Large intestine (tissue), 12 donors: ENCODE measurements at places on chromosomes 2 and 18.

DNA sequence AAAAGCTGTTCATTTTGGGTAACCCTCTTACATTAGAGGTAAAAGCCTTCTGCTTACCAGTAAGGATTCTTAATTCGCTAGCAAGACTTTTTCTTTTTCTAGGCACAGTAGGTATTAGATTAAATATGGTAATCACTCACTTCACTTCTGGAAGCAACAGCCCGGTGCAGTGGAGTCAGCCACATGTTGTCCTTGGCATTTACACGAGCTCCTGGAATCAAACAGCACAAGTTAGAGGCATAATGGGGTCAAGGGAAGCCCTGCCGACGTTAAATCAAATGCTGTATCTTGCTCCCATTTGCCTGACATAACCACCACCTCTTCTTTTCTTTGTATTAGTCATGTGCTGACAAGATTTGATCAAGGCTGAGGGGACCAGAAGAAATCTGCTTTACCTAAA, 174.1 kb downstream of the ANKRD44 start:
- no peak for DNase-seq

GRCh38 chr18:48609820-48610815, 71.3 kb downstream of the CTIF start:
- DNase-seq: no peak

GRCh38 chr18:35581546-35581897, at the start of gene GALNT1:
TSS of gene GALNT1 (plus strand) at chr18:35581740. CDS start at chr18:35654663, 72,923 bp downstream.
- no peak for DNase-seq

DNA sequence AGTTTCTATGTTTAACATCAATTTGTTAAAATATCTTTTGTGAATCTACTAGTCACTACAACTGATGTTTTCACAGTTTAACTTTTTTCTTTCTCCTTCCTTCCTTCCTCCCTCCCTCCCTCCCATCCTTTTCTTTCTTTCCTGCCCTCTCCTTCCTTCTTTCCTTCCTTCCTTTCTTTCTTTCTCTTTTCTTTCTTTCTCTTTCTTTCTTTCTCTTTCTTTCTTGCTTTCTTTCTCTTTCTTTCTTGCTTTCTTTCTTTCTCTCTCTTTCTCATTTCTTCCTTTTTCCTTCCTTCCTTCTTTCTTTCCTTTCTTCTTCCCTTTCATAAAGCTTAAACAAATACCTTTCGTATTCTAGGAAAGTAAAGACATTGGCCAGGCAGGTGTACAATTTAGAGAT, 2083.0 kb upstream of the CELF4 start:
- no peak for DNase-seq

DNA sequence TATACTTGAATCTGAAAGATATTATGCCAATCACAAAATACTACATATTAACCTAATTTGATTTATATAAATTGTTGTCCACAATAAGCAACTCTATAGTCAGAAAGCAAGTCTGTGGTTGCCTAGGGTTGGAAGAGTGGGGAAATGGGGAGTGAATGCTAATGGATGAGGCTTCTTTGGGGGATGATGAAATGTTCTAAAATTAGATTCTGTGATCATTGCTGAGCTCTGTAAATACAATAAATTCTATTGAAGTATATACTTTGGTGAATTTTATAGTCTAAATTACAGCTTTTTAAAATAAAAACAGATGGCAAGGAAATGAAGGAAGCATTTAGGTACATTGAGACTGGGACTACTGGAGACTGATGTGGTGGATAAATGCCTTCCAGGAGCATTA, 275.5 kb downstream of the MBD2 start:
- DNase-seq: no peak

DNA sequence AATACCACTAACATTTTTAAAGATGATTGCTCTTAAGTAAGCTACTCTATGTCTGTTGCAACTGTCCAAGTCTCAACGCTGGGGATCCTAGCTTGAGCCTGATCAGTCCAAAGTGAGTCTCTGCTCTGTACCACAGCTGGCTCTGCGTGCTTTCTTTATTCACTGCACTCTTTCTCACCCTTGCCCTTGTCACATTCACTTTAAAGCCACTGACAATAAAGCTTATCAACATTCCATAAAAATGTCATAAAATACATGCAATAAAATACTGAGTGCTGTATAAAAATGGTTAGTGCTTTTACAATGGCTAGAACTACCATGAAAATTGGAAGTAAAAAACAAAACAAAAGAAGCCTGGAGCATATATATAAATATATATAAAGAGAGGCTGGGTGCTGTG, 45.5 kb upstream of the LRRTM4 start:
- peak; percentile 87 for DNase-seq

GRCh38 chr18:13615432-13615861, 110.9 kb downstream of the FAM210A start:
- no peak for DNase-seq

GRCh38 chr2:167333245-167333644, 445.0 kb downstream of the XIRP2 start:
- no peak for DNase-seq

- no peak for DNase-seq
Measured at GRCh38 chr2:225025917-225026571, 16.2 kb downstream of the DOCK10 start.

DNA sequence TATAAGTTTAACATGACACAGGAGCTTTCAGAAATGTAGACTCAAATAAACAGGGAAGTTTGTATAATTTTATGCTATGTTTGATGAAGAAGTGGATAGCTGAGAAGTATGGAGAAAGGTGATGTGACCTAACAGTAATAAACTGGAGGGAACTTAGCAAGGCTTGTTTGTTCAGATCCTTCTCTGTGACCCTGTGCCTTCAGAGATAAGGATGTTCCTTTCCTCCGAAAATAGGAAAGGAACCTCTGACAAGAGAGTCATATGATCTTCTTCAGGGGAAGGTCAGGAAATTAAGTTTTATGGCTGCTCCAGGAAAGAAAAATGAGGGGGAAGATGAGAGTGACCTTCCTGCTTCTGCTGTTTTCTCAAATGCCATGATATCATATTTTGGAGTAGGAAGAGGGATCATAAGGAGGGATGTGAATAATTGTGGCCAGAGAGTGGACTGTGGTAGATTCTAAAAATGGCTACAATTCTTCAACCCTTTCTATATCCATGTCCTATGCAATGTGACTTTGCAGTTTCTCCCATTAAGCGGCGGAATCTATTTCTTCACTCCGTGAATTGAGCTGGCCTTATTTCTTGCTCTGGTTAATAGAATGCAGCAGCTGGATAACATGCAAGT, 8.5 kb upstream of the C2orf69 start:
- DNase-seq: no peak

- DNase-seq: no peak
Measured at GRCh38 chr18:54479365-54479764, 111.7 kb upstream of the DYNAP start.

GRCh38 chr2:131031431-131031841, 61.8 kb downstream of the FAM168B start:
- DNase-seq: no peak

- no peak for DNase-seq
Measured at GRCh38 chr2:239171643-239172042, 229.2 kb downstream of the HDAC4 start.

DNA sequence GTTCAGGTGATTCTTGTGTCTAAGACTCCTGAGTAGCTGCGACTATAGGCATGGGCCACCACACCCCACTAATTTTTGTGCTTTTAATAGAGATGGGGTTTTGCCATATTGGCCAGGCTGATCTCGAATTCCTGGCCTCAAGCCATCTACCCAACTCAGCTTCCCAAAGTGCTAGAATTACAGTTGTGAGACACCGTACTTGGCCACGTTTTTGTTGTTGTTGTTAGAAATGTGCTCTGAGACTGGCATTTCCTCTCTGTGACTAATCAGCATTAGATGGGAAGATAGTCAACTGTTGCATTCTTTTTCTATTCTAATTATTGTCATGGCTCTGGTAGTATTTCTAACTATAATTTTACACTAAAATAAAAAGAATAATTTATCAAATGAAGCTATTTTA, 191.7 kb downstream of the CAMKMT start:
- DNase-seq: no peak

- DNase-seq: no peak
Measured at GRCh38 chr2:132566379-132566778, 103.6 kb downstream of the LYPD1 start.

- DNase-seq: no peak
Measured at GRCh38 chr2:179594268-179595112, 266.9 kb downstream of the ZNF385B start.

GRCh38 chr18:43007365-43007764, 108.1 kb downstream of the RIT2 start:
- no peak for DNase-seq

DNA sequence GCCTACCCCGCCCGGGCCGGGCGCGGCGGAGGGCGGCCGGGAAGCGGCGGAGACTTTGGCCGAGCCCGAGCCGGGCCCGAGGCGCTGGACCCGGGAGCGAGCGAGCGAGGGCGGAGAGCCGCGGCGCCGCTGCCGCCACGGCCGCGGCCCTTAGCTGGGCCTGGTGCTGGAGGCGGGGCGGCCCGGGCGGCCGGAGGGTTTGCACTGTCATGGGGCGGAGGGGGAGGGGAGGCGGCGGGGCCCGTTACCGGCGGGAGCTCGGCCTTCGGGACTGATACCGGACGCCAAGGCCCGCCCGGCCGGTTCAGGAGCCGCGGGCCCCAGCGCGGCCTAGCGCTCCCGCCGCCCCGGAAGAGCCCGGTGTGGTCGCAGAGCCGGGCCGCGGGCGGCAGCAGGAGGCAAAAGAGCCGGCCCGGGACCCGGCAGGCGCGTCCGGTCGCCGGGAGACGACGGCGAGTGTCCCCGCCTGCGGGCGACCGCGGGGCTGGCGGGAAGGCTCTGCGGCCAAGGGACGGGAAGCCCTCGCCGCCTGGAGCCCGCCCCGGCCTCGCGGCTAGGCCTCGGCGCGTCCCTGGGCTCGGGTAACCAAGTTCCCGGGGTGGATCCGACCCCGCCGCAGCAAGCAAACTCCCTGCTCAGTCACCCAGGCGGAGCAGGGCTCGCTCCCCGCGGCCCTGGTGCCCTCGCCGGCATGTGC, 697 bp downstream of the KCMF1 start:
- peak; percentile 84 for DNase-seq

GRCh38 chr2:200354833-200355751, 48.6 kb downstream of the SPATS2L start:
- DNase-seq: peak; percentile 55

DNA sequence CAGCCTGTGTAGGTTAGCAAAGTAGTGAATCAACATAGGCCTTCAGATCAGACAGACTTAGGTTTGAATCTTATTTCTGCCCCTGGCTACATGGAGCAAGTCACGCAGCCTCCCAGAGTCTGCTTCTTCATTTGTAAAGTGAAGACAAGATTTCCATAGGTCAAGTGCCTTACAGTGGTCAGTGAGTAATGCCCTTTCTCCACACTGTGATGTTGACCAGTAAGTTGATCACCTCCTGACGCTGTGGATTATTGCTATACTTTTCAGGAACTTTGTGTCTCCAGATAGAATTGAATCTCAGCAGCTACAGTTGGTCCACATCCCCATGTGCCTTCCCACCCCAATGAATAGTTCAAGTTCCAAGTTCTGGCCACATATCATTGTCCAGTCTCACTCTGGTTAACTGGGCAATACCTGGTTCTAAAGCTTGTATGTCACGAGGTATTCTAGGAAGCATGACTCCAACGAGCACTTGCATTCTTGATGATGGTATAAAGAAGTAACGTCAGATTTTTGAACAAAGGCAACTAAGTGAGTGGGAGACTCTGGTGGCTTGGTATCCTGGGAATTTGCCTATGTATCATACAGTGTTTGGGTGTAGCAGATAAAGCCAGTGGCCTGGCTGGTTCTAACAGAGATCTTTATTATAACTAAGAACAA, 2.1 kb upstream of the CLIP4 start:
- DNase-seq: no peak

DNA sequence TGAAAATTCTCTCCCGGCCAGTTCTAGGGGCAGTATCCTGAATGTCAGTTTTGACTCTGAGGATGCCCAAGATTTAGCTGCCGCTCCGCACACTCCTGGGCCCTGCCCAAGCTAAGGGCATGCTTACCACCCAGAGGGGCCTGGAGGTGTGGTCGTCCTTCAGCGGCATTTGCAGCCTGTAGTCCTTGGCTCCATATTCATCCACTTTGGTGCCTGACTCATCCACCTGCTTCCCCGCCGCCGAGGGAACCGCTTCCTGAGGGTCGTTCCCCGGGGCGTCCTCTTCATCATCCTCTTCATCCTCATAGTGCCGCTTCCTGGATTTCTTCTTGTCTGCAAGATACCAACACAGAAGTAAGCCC, 577 bp downstream of the ERCC3 start:
- no peak for DNase-seq

GRCh38 chr2:202014759-202015211, 18.9 kb upstream of the FZD7 start:
- DNase-seq: no peak

GRCh38 chr2:2570871-2571270, 239.8 kb upstream of the MYT1L start:
- DNase-seq: no peak

DNA sequence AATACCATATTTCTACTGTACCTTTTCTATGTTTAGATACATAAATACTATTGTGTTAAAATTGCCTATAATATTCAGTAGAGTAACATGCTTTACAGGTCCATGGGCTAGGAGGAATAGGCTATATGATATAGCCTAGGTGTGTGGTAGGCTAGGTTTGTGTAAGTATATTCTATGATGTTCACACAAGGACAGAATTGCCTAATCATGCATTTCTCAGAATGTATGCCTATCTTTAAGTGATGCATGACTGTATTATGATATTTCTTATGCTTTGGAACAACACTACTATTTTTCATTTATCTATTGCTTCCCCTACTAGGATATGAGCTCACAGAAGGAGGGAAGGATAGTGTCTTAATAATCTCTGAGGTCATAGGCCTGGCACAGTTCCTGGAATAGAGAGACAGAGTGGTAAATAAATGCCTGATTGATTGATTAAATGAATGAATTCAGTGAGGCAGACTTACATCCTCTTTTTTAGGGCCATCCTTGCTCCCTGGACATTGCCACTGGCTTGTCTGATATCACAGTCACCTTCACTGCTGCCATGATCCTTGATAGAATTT, 121.0 kb downstream of the MYO3B start:
- no peak for DNase-seq

DNA sequence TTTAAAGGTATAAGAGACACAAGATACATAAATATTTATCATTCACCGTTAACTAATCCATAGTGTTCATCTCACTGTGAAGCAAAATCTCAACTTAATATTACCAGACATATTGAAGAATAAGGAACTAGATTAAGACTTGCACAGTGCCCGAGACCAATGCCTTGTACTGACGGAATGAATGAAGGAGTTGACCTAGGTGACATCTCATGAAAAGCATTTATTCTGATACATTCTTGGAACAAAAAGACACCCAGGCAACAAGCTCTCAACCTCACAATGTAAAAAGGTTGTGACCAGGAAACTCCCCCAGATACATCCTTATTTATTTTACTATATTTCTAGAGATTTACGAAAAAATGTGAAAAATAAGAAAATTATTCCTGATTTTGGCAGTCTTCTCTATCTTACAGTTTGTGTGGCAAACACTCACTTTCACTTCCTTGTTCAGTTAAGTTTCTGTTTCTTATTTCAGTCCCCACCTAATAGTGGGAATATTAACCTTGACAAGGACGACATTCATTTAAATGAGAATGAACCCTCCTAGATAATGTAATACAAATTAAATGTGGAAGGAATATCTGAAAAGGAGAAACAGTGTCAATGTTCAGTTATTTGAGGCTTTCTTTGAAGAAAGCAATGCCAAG, 28.4 kb downstream of the M1AP start:
- DNase-seq: no peak

- DNase-seq: no peak
Measured at GRCh38 chr2:120969613-120970355, 234.1 kb downstream of the GLI2 start.

- DNase-seq: peak; percentile 75
Measured at GRCh38 chr2:149261692-149262091, 68.7 kb upstream of the LYPD6 start.
